Hematopoietic multipotent progenitor cell treated with erythropoietin and hydrocortisone succinate and interleukin-3 and kit ligand, for 6 days (in vitro differentiated cells): ENCODE measurements at places on chromosomes 6 and 20.
A peak's percentile ranks its signal among the peaks of the same experiment; 100 is the strongest.

GRCh38 chr6:134134654-134135053, 82.2 kb upstream of the SLC2A12 start:
- no peak for DNase-seq

- no peak for DNase-seq
These were observed 7.6 kb downstream of the CEBPB start for GRCh38 chr20:50198180-50198666.

GRCh38 chr6:69280858-69281257, 516.0 kb downstream of the LMBRD1 start:
- DNase-seq: no peak

- DNase-seq: no peak
These were observed 202.6 kb upstream of the STXBP5 start for GRCh38 chr6:147001621-147002020.

DNA sequence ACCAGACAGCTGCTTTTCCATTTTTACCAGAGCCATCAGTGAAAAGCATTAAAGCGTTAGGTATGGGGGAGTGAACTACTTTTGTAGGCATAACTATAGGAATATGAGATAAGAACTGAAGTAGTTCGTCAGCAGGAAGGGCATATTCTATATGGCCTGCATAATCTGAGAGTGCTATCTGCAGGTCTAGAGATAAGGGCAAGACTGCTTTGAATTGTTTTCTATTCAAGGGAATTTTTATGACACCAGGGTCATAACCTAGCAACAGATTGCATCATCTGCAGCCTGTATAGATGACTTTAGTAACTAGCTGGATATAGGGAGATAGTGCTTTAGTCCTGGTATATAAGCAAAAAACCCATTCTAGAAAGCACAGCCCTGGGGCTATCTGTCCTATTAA, 437.3 kb upstream of the HTR1E start:
- no peak for DNase-seq

DNA sequence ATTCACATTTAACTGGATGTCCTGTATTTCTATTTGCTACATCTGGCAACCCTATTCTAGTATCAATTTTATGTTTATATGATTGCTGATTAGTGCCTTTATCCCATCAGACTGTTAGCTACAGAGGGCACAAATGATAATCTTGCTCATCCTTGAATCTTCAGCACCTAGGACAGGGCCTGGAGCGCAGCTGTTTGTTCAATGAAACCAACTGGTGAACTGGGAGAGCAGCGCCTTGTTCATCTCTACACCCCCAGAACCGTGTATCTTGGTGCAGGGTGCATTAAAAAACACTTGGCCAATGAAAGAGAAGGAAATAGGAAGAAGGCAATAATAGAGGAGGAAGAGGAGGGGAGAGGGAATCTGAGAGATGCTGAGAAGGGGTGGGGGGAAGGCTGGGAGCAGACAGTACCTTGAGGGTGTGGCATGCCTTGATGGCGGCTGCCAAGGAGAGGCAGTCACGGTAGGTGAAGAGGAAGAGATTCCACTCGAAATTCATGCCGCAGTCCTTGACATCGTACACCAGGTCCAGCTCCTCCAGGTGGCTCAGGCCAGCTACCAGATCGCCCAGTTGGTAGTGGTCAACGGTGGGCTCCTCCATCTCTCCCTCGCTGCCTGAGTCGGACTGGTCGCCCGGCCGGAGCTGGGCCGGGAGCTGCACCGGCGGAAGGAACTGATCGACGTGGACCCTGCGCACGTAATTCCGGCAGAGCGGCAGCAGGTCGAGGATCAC, 15.5 kb downstream of the TMEM151B start:
- DNase-seq: peak; percentile 62

GRCh38 chr6:109781001-109781400, 89.9 kb downstream of the FIG4 start:
- DNase-seq: no peak

DNA sequence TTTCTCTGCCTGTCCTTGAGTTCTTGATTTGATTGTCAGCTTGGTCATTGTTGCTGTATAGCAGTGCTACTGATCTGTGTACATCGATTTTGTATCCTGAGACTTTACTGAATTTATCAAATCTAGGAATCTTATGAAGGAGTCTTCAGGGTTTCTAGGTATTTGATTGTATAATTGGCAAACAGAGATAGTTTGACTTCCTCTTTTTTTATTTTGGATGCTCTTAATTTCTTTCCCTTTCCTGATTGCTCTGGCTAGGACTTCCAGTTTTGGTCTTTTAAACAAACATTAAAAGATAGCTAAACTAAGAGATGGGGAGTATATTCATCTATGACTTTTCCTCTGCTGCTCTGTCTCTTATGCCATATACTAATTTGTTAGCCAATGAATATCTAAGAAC, 62.4 kb downstream of the NCOA7 start:
- DNase-seq: no peak

DNA sequence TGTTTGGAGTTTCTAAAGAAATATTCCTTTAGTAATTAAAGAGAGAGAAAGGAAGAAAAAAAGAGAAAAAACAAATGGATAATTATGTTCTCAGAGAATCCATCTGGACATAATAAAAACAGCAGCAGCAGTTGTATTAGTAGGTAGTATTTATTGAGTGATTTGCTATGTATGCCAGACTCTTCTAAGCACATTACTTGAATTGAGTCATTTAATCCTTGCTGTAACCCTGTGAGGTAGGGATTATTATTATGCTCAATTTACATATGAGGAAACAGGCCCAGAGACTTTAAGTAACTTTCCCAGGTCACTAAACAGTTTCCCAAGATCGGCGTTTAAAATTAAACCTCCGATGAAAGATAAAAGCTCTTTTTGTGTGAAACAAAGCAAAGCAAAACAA, 238.8 kb downstream of the TSHZ2 start:
- no peak for DNase-seq

- DNase-seq: no peak
These were observed 95.9 kb upstream of the FOXQ1 start for GRCh38 chr6:1215884-1216487.

DNA sequence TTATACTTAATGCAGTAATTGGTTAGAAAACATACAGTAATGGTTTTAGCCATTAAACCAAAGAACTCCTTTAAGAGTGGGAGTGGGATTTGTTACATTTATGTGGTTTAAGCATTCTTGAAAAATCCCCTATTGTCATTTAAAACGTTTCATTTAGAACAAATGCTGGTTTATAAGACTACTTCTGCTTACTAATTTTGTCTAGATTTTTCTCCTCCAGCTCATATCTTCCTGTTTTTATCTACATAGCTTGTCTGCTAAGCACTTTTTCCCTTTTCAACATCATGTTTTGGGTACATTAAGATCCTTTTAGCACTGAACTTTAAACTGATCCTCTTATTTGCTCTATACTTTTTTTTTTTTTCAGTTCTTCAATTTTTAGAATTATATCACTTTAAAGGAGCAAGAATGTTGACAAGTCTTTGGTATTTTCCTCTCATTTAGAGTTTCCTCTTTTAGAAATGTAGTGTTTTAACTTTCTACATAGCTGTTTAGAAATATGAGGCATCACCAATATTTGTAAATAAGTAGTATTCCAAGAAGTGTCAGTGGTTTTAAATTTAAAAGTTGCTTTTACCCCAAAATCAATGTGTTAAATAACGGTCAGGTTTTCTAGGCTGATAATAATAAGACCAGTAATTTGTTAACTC, 80.9 kb downstream of the SESN1 start:
- no peak for DNase-seq

GRCh38 chr6:22756365-22756764, 187.0 kb downstream of the HDGFL1 start:
- no peak for DNase-seq

GRCh38 chr20:51679254-51679921, 88.8 kb downstream of the ATP9A start:
- DNase-seq: no peak

DNA sequence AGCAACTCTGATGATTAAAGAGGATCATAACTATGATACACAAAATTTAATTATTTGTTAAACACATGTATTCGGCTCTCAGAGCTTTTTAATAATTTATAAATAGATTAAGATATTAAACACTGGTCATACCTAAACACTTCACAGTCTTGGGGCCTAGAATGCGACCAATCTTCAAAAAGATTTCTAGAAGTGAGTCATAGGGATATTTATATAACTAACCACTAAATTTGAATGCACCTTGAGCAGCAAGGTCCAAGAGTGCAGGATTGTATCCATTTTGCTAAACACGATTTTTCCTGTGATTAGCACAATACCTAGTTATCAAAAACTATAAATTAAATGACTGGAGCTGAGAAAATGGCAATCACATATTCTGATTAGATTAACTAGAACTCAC, 709.3 kb downstream of the EPHA7 start:
- DNase-seq: no peak

- no peak for DNase-seq
These were observed 4.5 kb downstream of the IYD start for GRCh38 chr6:150373260-150373701.

DNA sequence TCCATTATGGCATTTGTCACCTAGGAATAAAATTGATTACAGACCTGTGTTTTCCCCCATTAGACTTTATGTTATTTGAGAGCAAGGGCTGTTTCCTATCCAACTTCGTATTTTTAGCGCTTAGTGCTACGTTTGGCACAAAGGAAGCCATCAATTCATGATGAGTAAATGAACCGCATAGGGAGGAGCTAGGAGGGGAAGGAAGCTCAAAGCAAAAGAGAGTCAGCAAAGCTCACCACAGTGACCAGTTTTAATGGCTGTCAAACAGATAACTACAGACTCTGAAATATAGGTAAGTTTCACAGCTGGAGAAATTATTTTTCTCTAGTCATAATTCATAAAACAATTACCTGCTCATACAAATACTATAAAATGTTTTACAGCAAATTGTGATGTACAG, 6.9 kb upstream of the SAMD3 start:
- DNase-seq: no peak

- peak; percentile 97 for DNase-seq
These were observed 32.8 kb downstream of the CD164 start for GRCh38 chr6:109349419-109349987.

DNA sequence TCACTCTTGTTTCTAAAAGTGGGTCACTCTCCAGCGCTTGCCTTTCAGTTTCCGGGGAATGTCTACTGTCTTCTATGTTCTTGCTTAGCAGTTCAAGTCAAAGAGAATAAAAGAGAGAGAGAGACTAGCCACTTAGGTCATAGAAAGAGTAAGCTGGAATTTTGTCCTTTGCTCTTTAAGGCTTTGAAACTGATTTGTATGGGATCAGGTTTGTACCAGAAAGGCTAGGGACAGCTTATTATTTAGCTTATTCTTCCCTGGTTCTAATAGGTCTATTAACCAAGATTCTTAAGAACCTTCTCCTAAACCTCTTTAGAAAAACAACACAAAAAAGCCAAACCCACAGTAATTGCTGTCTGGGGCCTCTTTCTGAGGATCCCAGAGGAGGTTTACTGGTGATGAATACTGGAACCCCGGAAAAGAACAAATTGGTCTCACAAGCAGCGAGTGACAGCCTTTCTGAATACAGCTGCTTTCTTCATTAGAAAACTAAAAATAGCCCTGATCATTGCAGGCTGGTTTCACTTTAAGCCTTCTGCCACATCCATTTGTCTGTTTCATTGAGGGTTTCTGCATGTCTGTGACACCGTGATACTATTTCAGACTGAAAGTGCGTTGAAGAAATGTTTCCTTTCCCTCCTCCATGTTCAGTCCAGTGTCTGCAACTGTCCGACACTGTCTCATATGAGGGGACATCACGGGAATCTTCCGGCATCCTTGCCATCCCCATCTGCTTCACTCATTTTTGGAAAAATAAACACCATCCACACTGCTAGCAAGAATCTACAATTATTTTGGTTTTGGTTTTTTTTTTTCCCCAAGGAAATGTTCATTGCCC, 75.1 kb upstream of the ATXN1 start:
- peak; percentile 14 for DNase-seq
